ENCODE measurements at places on chromosomes 7 and 10. TPM values are rescaled to one million over a fixed set of nuclear protein-coding genes. Genes with fewer than 3 reads are reported as not detected.

ZEB1 gene
- 52.8 TPM for total RNA-seq

SSC4D gene
- total RNA-seq = 0.79 TPM

STEAP1B gene
- 47.8 TPM for total RNA-seq

MSMB gene
- total RNA-seq = not detected

SDHAF3 gene
- 8.1 TPM for total RNA-seq

FBXL15 gene
- 12.7 TPM for total RNA-seq

MYL10 gene
- not detected for total RNA-seq

TACC2 gene
- 20.7 TPM for total RNA-seq

NXPH1 gene
- total RNA-seq = not detected
